ENCODE measurements at places on chromosomes 4 and X.

DNA sequence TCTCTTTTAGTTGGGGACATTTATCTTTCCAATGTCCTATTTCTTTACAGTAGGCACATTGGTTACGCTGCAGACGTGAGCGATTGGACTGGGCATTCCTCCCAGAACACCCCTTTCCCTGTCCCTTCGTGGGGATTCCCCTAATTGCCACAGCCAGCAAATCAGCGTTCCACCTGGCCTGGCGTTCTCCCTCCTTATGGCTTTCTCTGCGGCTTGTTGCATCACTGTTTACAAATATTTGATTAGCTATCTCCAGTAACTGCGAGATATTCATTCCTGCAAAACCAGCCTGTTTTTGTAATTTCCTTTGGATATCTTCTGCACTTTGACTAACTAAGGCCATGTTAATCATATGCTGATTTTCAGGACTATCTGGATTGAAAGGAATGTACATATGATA, 202.5 kb upstream of the KLF8 start:
- no peak for DNase-seq

GRCh38 chr4:173318648-173319211, 15.4 kb downstream of the HMGB2 start:
- no peak for DNase-seq

GRCh38 chr4:15525080-15525479, 55.4 kb downstream of the CC2D2A start:
- no peak for DNase-seq

DNA sequence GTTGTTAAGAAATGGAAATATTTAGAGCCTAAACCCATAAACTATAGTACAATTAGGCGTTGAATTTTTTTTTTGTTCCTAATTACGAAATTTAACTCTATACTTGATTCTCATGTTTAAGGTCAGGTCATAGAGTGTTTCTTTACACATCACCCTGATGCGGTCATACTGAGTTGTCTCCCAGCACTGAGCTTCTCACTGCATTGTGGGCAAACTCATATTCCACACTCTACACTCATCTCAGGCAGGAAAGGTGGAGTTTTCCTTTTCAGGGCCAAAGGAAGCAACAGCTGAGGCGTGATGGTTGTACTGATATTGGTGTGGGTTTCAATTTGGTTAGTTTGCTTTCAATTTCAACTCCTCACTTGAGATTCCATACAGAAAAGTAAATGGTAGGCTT, 75.4 kb downstream of the FAT4 start:
- no peak for DNase-seq

DNA sequence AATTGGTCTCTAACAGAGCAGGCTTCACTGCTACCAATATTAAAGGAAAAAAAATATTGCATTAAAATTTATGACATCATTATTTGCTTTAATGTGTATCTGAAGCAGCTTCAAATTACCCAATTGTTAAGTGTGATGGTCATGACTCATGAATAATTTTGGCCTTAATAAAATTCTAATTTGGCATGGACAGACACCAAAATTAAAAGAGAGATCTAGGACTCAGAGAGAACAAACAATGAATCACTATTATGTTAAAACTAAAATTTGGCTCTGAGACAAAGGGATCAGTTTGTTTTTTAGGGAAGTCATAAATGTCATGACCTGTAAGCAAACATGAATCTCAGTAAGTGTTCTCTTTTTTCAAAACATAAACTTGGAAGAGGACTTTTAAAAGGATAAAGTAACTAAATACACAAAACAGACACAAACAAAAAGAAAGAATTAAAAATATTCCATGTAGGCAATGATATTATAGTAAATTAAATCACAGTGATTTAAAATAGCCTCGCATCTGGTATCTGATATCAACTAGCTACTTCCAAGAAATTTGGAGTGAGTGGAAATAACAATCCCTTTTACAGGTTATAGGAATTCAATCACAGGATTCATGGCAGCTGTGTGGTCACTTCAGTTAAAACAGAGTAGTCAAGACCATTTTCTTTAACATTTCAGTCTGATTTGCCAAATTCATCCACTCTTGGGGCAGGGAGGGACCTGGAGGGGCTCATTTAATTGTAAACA, 11.6 kb downstream of the VEGFC start:
- DNase-seq: no peak

DNA sequence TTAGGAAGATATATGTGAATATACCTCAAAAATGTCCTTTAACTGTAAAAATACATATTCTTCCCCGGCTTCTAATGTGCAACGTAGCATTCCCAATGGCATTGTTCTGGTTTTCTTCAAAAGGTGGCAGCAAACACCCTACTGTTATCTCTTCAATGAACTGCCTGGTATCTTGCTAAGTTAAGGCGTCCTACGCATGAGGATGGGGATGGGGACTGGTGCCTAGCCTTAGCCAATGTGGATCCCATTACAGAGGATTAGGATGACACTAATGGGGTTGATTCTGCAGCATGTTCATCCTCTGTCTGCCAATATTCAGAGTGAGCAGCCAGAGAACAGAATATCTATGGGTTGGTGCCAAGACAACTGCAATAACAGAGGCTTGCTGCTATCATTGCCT, 334.9 kb upstream of the ADGRL3 start:
- DNase-seq: peak; percentile 4

GRCh38 chr4:141132709-141133145, 542 bp downstream of the RNF150 start:
- DNase-seq: no peak

- no peak for DNase-seq
Observed at GRCh38 chr4:28868841-28869240, 1851.3 kb upstream of the PCDH7 start.

DNA sequence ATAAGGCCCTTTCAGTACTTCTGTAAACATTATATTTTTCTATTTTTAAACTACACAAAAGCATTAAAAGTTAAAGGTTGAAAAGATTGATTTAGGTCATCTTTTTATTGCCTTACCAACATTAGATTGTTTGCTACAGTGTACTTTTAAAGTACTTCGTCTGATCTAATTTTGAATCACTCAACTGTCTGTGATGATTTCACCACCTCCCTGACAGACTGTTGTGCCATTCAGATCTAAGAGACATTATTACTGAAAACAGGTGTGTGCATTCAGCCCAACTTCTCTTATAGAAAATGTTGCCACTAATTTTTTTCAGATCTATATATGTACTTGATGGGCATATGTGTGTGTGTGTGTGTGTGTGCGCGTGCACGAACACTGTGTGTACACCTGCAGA, 39.3 kb downstream of the GASK1B start:
- no peak for DNase-seq

DNA sequence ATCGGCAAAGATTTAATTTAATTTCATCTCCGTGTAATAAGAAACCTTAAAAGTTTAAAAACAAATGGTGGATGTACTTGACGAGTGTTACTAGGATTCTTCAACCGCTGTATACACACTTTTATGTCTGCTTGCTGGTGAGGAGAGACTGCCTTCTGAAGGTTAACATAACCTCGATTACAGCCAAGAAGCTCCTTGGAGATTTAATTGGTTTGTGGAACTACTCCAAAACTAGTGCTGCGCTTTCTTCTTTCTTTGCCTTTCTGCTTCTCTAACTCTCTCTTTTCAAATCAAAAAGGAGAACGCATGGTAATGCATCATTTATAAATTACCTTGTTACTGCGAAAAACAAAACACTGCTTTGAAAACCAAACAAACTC, 109.0 kb downstream of the ANTXR2 start:
- DNase-seq: no peak

- DNase-seq: no peak
Observed at GRCh38 chr4:104352211-104352610, 142.5 kb downstream of the CXXC4 start.

DNA sequence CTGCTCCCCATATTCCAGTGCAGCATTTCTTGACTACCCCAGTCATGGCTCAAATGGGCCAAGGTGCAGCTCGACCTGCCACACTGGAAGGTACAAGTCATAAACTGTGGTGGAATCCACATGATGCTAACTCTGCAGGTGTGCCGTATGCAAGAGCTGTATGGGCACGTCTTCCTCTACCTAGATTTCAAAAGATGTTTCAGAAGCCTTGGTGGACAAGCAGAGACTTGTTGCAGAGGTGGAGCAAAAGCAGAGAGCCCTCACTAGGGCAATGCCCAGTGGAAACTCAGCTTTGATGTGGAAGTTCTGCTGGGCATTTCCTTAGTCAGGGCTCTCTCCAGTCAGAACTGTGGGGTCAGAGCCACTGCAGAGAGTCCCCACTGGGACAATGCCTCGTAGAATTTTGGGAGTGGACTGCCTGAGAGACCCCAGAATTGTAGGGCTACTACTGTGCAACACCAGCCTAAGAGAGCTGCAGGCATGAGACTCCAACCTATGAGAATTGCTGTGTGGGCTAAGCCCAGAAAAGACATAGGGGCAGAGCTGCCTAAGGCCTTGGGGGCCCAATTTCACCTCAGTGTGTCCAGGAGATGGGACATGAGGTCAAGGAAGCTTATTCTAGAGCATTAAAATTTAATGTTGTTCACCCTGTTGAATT, 65.7 kb downstream of the BEX3 start:
- no peak for DNase-seq

- DNase-seq: no peak
Observed at GRCh38 chr4:13541720-13542576, 2.4 kb downstream of the NKX3-2 start.

DNA sequence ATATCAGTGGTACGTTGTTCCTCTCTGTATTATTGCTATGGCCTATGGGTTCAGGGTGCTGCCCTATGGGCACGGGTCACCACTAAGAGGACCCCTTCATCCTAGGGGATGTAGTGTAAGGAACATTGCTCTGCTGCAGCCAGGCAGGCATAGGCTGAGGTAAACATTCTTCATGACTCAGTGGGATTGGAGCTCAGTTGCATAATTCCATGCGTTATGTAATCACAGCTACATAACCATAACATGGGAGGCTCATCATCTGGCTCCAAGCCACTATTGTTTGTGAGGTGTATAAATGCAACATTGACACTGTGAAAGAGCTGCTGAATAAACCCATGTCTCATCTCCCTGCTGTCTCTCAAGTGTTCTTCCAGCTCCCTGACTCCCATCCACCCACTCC, 375.2 kb downstream of the MAGEE1 start:
- DNase-seq: no peak

- no peak for DNase-seq
Observed at GRCh38 chr4:184666670-184667069, 17.1 kb downstream of the PRIMPOL start.

- DNase-seq: no peak
Observed at GRCh38 chr4:46520361-46520760, 130.4 kb upstream of the GABRA2 start.

GRCh38 chr4:664713-665231, 9.3 kb downstream of the ATP5ME start:
- DNase-seq: no peak

DNA sequence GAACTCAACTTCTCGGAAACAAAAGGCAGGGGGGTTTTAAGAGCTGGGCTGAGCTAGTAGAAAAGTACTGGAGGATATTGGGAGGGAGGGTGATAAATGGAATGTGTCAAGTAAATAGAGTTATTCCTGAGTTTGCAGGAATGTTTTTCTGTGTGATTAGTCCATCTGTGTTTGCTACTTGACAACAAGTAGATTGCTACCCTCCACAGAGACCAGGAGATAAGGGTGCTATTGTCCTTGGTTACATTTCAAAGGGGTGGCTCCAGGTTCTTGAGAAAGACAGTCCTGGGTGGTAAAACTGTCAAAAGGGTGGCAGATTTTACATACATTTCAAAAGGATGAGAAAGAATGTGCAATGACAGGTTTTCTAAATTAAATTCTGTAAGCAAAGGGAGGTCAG, 181.2 kb upstream of the PPP3CA start:
- DNase-seq: no peak

- DNase-seq: no peak
Observed at GRCh38 chr4:15162046-15162445, 159.8 kb downstream of the CPEB2 start.

DNA sequence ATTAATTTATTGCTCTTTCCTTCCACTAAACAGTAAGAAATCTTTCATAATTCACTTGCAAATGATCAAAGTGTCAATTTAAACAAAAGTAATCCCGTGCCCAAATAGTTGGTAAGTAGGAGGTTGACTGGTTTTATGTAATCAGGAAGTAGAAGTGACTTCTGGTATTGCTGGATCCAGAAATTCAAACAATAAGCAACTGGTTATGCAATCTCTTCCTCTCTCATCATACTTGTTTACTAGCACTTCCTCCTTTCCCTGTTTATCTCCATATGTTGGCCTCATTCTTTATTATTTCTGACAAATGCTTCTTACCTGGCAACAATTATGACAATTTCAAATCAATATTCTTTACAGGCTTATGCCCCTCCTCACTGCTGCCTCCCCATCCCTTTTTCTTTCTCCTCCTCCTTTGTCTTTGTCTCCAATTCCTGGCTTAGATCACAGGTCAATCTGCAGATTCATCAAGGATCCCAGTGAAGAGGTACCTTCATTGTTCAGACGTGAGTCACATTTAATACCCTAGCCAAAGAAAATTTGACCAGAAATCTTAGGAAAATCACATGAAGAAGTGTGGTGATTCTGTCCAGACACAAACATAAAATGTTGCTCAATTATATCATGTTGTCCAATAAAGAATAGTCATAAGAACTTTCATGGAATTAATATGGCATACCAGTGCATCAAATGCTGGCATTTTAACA, 323.2 kb upstream of the PCDH7 start:
- DNase-seq: no peak

- DNase-seq: no peak
Observed at GRCh38 chr4:112736718-112737135, 99.8 kb downstream of the LARP7 start.

DNA sequence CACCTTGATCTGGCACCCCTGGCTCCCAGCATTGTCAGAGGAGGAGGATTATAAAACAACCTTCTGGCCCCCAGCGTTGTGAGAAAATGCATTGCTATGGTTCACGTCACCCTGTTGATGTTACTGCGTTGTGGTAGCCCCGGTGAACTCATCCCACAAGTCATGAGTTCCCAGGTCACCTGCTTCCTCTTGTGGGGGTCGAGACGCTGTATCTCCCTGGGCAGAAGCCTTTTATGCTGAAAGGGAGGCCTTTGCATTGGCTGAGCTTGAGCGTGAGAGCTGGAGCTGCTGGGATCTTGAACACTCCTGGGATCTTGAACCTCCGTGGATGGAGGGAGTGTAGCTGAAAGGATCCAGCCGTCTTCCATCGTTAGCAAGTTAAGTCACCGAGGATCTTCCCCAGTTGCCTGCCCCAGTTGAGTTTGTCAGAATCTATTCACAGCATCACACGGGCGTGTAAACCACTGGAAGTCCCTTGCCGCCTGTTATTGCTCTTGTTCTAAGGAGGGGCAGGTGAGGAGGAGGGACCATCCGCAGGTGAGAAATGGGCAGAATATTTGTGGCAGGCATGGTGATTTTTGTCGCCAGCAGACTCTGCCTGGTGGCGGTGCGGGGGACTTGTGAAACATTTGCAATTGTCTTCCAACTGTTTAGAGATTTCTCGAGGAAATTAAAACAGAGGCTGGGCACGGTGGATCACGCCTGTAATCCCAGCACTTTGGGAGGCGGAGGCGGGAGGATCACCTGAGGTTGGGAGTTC, 299.9 kb downstream of the ASMT start:
- no peak for DNase-seq

DNA sequence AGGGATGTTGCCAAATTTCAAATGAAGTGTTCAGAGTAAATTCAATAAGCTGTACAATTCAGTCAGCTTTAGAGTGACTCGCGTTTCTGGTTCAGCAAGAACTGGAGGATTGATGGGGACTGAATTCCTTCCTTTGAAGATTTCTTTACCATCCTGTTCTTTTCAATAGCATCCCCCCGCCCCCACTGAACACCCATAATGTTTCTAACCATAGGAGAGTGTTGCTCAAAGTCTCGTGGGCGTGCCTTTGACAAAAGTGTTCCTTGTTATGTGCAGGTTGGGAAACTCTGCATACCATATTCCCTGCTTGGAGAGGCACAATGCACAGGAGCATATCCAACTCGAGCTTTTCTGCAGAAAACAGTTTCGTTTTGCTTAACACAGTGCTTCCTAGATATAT, 323.5 kb upstream of the CASK start:
- DNase-seq: no peak

All from occipital lobe (tissue), 3 donors.